Hematopoietic multipotent progenitor cell treated with erythropoietin and hydrocortisone succinate and interleukin-3 and kit ligand, for 6 days (in vitro differentiated cells): ENCODE measurements at places on chromosomes 7 and 10.

- DNase-seq, result no peak
Observed at GRCh38 chr7:122248472-122248871, 56.1 kb downstream of the FEZF1 start.

GRCh38 chr7:4147926-4148620 lies 534.0 kb upstream of the FOXK1 start:
- no peak for DNase-seq

DNA sequence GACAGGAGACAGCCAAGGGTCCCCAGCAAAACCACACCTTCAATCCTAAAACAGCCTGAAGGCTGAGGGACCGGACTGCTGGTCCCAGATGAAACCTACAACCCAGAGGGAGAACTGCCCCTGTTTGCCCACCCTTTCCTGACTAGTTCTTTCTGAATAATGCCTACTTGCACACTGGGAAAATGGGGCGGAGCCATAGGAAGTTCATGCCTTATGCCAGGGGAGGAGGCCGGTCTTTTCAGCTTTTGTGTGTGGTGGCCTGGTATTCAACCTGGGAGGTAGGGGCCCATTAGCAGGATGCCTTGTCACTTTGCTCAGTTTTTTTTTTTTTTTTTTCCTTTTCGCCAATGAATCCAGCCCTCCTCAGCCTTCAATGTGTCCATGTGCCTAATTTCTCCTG lies 20.7 kb downstream of the TOMM7 start:
- no peak for DNase-seq

- DNase-seq, result no peak
Observed at GRCh38 chr7:44378744-44379143, 53.4 kb upstream of the CAMK2B start.

- DNase-seq, result no peak
Observed at GRCh38 chr7:18445916-18446520, 49.5 kb upstream of the HDAC9 start.

DNA sequence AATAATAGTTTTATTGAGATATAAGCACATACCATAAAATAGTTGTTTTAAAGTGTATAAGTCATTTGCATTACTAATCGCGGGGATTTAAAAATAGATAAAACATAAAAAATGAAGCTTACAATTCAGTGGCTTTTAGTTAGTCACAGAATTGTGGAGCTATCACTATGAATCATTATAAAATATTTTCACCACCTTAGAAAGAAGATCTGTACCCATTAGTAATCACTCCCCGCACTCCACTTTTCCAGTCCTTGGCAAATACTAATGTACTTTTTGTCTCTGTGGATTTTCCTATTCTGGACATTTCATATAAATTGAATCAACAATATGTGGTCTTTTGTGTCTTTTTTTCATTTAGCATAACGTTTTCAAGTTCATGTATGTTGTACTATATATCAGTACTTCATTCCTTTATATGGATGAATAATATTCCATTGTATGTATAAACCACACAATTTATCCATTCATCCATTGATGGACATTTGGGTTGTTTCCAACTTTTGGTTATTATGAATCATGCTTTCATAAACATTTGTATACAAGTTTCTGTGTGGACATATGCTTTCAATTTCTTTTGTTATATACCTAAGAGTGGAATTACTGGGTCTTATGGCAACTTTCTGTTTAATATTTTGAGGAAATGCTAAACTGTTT lies 162.5 kb downstream of the MAGI2 start:
- no peak for DNase-seq

DNA sequence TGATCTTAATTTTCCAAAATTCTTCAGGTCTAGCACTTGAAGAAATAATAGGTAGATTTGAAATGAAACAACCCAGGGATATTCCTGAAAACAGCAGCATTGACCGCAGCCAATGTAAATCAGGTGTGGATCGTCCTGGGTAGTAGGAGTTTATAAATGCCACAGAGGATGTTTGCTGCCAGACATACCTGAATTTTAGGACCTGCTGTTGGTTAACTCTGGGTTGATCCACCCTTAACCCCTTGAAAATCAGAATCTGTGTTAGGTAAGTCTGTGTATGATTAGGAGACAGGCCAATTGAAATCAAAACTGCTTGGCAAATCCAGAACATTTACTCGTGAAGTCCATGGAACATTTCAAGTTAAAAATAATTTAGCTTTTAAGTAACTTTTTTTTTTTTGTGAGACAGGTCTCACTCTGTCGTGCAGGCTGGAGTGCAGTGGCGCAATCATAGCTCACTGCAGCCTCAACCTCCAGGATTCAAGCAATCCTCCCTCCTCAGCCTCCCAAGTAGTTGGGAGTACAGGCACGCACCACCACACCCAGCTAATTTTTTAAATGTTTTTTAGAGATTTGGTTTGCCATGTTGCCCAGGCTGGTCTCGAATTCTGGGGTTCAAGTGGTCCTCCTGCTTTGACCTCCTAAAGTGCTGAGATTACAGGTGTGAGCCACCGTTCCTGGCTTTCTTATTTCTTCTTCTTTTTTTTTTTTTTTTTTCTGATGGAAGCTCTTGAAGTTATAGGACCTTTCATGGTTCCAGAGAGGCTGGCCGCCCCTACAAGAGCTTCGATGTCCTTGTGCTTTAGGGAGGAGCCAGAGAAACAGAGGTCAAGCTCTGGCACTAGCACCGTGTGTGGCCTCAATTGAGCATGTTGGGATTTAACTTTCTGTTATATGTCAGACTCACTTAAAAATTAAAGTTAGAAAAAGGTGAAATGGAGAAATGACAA lies 2.0 kb downstream of the POR start:
- no peak for DNase-seq

DNA sequence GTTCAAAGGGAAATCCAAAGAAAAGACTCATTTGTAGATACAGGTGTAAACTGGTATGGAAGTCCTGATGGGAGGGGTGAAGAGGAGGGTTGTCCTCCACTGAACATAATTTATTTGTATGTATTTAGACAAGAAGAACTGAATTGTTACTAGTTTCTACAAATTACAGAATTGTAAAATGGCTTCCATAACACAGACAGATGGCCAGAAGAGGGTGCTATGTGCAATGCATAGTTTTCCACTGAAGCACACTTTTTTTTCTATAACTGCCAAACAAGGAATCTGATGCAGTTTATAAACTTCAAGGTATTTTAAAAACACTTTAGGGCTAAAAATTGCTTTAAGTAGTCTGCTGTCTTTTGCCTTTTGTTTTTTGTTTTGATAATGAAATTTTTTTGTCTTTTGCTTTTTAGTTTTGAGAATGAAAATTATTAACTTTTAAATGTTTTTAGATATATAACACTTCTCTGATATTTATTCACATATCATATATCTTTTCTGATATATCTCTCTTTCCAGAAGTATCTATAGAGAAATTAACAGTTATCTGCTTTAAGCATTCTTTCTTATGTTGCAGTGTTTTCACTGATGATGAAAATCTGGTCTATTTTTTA lies 58.5 kb downstream of the PHYHIPL start:
- DNase-seq, result peak; percentile 56

DNA sequence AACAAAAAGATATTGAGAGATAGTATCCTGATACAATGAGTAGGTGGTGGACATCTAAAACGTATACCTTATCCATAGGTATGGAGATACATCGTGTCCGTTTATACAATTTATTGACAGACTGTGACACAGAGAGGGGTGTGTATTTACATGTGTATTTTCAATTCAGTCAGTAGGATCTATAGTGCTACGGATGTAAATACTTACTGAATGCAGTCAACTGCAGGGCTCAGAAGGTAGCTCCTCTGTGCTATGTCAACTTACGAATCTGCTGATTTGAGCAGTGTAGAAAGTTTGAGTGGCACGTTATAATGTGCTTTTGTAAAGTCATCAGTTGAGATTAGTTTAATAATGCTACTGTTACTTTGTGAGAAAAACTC lies 626 bp downstream of the ZNF804B start:
- DNase-seq, result no peak

DNA sequence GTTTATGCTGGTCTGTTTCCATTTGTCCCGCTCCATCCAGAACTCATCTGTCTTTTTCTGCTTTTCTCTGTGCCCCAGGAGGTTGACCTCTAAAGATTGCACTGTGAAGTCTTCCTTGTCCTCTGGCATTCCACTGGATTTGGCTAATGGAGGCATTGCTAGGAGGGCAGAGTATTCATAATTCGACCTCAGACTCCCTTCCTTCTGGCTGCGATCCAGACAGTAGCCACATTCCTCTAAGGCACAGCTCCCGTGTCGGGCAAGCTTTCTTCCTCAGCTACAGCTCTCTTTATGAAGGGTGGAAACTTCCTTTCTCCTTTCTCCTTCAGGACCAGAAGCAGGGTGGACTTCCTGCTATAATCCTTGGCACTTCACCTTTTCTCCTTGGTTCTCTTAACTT lies 175.9 kb downstream of the BAMBI start:
- DNase-seq, result no peak

- DNase-seq, result peak; percentile 65
Observed at GRCh38 chr7:90661290-90662151, 65.4 kb downstream of the CDK14 start.

- DNase-seq, result peak; percentile 68
Observed at GRCh38 chr7:35380739-35381224, 126.9 kb upstream of the TBX20 start.

GRCh38 chr7:28882869-28883470 lies 75.2 kb downstream of the TRIL start:
- no peak for DNase-seq

GRCh38 chr7:66419210-66419609 lies 209.5 kb upstream of the KCTD7 start:
- peak; percentile 51 for DNase-seq

GRCh38 chr10:95275726-95276366 lies 15.0 kb downstream of the PDLIM1 start:
- DNase-seq, result no peak

GRCh38 chr7:73314271-73314670 lies 5.6 kb upstream of the NSUN5 start:
- DNase-seq, result no peak

DNA sequence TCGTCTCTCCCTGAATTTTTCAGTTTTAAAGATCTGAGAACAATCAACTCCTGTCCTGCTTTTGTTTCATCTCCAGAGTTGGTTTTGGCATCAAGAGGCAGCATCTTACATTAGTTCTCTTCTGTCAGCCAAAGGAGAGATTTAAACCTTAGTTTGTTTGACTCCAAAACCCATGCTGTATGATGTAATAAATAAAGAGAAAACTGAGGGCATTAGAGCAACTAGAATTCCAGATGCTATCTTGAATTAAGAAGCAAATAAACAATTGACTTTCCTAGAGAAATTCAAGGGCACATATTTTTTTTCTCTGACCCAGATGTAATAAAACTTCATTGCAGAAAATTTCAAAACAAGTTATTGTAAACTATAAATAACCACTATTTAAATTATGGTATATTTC lies 54.4 kb downstream of the INHBA start:
- DNase-seq, result no peak

DNA sequence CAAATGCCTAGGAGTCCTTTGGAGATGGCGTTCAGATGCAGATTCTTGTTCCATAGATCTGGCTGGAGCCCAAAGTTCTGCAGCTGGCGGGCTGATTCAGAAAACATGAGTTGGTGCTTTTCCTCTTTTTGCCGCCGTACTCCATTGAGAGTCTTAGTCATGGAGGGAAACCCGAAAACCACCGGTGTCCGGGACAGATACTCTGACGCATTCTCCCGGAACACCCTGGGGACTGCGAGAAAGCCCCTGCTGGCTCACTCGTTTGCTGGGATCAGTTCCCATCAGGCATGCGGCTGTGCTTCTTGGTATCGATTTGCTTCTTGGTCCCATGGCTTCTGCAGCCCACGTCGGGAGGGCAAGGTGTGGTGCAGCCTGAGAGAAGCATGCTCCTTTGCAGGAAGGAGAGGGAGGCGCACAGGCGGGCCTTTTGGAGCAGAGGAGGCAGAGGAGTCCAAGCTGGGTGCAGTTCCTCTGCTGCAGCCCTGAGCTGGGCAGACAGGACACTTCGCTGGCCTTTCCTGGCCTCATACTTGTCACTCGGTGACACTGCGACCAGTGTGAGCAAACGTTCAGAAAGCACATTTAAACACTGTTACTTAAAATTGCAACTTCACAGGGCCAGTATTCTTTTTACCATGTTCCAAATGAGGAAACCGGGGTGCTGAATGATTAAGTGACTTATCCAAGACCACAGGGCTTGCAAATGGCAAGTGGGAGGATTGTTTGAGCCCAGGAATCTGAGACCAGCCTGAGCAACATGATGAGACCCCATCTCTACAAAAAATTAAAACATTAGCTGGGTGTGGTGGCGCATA lies 30.6 kb upstream of the PFKFB3 start:
- DNase-seq, result peak; percentile 79

DNA sequence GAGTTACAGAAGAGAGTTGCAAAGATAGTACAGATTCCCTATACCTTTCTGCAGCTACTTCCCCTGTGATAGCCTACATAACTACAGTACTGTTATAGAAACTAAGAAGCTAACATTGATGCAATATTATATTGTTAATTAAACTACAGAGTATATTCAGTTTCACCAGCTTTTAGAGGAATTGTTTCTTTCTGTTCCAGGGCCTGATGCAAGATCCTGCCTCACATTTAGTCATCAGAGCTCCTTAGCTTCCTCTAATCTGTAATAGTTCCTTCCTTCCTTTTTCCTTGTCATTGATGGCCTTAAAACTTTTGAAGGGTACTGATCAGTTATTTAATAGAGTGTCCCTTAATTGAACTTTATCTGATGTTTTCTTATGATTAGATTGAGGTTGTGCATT lies 56.8 kb downstream of the SDHAF3 start:
- DNase-seq, result no peak

DNA sequence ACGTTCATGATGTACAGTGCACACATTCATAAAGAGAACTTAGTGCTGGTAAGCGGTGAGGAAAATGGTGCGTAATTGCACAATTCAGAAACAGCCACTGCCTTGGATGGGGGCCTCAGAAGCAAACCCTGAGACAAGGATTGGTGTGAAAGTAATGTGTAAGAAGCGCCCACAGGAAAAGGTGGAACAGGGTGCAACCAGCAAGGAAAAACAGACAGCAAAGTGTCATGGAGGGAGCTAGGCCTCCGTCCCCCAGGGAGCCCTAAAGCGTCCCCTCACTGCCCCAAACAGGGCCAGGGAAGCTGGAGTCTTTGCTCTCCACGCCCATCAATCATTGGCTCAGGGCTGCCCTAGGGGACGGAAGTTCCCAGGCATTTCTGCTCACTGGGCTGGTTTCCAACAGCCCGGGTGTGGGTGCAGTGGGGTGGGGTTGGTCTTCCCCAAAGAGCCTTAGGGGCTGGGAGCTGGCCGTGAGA lies 9.6 kb upstream of the C10orf105 start:
- peak; percentile 94 for DNase-seq

DNA sequence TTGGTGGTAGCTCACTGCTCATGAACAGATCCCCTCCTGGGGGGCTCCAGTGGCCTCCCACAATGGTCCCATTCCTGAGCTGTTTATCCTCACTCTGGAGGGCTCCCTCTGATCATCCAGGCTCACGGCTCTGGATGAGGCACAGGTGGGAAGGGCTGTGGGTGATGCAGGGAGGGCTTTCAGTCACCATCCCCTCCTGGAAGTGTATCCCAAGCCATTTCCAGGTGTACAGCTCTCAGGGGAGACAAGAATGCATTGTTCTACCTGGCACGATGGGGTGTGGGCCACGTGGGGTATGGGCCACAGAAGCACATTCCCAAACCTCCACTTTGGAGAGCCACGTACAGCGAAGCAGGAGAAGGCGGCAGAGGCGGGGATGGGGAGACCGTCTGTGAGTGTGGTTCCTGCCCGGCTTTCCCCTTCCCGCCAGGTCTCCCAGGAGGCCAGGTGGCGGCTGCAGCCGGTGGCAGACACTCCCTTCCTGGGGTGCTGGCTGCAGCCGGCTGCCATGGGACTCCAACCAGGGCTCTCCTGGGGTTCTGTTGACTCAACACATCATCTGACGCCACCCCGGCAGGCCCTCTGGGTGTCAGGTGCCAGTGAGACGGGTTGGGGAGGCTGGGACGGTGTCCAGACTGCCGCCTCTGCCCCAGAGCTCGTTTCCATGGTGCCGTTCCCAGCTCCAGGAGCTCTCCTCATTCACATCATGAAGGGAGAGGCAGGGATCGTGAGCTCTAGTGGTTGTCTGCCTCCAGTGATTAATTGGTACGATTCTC lies 169.7 kb upstream of the RHEB start:
- DNase-seq, result no peak
